Caco-2 (cell line): ENCODE measurements at places on chromosomes 3 and 15.

- H3K4me3 ChIP-seq = no peak overlapping the region
- H3K36me3 ChIP-seq = no peaks in the 10 kb centered on the region
- no peaks in the 10 kb centered on the region; the same call in 1 of the 2 replicates for H3K27me3 ChIP-seq
- no peaks in the 10 kb centered on the region for H3K4me1 ChIP-seq
- no peak for DNase-seq
Measured at GRCh38 chr15:92197746-92198145, 195.9 kb upstream of the ST8SIA2 start.

DNA sequence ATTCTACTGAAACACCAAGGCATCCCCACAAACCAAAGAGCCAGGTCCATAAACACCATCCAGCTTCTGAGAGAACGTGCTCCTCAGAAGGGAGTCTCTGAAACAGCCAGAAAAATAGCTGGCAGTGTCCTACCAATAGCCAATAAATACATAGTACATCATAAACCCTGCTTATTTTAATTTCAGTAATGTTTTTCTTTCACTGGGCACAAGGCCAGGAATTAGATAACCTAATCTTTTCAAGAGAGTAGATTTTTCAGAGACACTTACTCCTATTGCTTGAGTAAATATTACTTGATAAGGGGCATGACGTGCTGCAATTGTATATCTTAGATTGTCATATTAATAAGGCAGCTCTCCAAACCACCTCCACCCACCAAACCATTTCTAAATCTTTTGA lies 22.7 kb downstream of the GADL1 start:
- no peak for DNase-seq
- H3K4me3 ChIP-seq = no peak overlapping the region
- H3K27ac ChIP-seq = no peak overlapping the region
- H3K4me1 ChIP-seq = no peaks in the 10 kb centered on the region
- H3K27me3 ChIP-seq = no peaks in the 10 kb centered on the region

GRCh38 chr15:90173372-90173771 lies 27.8 kb upstream of the SEMA4B start:
- no peak for DNase-seq
- no peak overlapping the region for H3K27ac ChIP-seq
- no peak overlapping the region for H3K4me3 ChIP-seq
- no peaks in the 10 kb centered on the region for H3K4me1 ChIP-seq

DNA sequence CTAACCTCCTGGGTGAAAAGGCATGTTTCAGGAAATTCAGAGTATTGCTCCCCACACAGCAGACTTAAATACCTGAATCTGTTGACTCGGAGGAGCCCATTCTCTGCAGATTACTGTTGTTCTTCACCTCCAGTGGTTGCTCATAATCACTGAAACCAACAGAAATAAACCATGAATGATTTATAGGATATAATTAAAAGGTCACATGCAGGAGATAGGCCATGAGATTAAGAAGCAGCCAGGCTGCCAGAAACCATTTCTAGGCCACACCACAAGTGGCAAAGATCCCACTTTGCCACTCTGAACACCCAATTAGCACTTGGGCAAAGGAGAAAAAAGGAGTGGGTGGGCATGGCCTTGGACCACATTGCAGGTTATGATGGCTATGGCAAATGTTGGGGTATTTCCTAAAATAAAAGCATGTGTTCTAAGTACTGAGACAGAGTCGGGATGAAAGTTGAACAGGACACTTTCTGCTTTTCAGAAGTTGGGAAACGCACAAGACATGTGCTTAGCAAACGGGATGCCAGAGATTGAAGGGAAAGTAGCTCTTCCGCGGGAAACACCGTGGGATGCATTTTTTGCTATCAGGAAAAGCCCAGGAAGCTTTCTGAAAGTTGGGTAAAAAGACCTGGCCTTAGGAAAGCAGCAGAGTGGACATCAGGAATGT lies 1.5 kb downstream of the CDC25A start:
- no peaks in the 10 kb centered on the region; the same call in none of the 2 replicates for H3K36me3 ChIP-seq
- H3K27ac ChIP-seq = peak overlapping the region; percentile 90
- H3K4me3 ChIP-seq = peak overlapping the region; percentile 95
- H3K4me1 ChIP-seq = peaks cover 9% of the 10 kb centered on the region; the same call in 1 of the 2 replicates
- no peaks in the 10 kb centered on the region for H3K27me3 ChIP-seq

- H3K27me3 ChIP-seq = no peaks in the 10 kb centered on the region
- no peak overlapping the region for H3K27ac ChIP-seq
- H3K36me3 ChIP-seq = peaks cover 4% of the 10 kb centered on the region
- H3K4me1 ChIP-seq = no peaks in the 10 kb centered on the region
- DNase-seq = no peak
Measured at GRCh38 chr3:13323822-13324221, 96.3 kb downstream of the NUP210 start.

DNA sequence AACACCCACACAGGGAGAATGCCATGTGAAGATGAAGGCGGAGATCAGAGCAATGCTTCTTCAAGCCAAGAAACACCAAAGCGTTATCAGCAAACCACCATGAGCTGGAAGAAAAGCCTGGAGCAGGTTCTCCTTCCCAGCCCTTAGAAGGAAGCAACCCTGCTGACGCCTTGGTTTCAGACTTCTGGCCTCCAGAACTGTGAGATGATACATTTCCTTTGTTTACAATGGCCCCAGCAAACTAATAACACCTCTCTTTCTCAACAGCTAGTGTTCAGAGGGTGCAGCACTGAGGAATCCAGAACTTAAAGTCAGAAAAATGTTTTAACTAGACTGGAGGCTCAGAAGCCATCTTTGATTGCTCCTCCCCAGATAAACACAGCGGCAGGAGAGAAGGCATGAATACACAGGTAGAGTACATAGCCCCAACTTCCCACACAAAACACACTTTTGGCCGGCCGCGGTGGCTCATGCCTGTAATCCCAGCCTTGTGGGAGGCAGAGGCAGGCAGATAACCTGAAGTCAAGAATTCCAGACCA lies 132.4 kb upstream of the LPP start:
- no peaks in the 10 kb centered on the region; the same call in 1 of the 2 replicates for H3K36me3 ChIP-seq
- no peaks in the 10 kb centered on the region for H3K27me3 ChIP-seq
- peak; percentile 67 for DNase-seq
- H3K4me3 ChIP-seq = no peak overlapping the region

GRCh38 chr15:69623392-69624154 lies 171.0 kb downstream of the RPLP1 start:
- no peaks in the 10 kb centered on the region for H3K4me1 ChIP-seq
- no peak overlapping the region for H3K27ac ChIP-seq
- H3K27me3 ChIP-seq = no peaks in the 10 kb centered on the region
- no peak for DNase-seq
- H3K4me3 ChIP-seq = no peak overlapping the region

DNA sequence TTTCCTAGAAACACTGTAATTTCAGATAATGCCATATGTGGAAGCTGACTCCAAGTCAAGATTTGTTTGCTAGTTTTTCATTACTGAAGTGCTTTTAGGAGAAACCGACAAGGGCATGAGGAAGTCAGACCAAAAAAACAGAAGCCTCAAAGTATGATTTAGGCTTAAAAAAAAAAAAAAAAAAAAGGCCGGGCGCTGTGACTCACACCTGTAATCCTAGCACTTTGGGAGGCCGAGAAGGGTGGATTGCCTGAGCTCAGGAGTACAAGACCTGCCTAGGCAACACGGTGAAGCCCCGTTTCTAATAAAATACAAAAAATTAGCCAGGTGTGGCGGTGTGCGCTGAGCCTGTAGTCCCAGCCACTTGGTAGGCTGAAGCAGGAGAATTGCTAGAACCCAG lies 11.6 kb downstream of the RPL15 start:
- H3K4me1 ChIP-seq = peaks cover 7% of the 10 kb centered on the region
- no peak for DNase-seq
- H3K4me3 ChIP-seq = no peak overlapping the region
- no peaks in the 10 kb centered on the region for H3K27me3 ChIP-seq

GRCh38 chr15:89178307-89178977 lies 42.9 kb downstream of the RLBP1 start:
- no peak for DNase-seq
- no peaks in the 10 kb centered on the region for H3K27me3 ChIP-seq
- H3K4me1 ChIP-seq = no peaks in the 10 kb centered on the region

DNA sequence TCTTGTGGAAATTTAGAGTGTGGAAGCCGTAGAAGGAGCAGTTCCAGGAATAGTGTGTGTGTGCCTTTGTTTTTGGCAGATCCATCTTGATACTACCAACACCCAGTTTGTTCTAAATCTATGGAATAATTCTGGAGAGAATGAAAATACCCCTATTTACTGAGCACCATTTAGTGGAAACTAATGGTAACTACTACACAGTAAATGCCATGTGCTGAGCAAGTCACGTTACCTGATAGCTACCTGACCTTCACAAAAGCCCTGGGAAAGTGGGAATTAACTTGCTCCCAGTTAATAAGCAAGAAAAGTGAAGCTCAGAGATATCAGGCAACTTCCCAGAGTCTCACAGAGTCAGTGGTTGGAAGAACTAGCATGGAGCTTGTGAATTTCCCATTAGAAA lies 137.7 kb downstream of the ARPP21 start:
- no peak overlapping the region for H3K27ac ChIP-seq
- no peak overlapping the region for H3K4me3 ChIP-seq
- no peak for DNase-seq
- peaks cover 5% of the 10 kb centered on the region; the same call in 1 of the 2 replicates for H3K4me1 ChIP-seq
- H3K27me3 ChIP-seq = no peaks in the 10 kb centered on the region

DNA sequence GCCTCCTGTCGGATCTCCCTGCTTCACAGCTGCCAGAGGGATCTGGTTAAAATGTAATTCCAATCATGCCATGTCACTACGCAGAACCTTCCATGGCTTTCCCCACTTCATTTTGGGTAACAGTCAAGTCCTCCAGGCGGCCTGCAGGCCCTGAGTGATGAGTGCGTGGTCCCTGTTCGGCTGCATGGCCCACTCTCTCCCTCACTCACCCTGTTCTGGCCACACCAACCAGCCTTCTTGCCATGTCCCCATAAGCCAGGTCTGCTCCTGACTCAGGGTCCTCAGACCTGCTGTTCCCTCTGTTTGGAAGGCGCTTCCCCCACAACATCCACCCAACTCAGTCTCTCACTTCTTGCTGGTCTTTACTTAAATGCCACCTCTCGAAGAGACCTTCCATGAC lies 41.6 kb upstream of the LINGO1 start:
- H3K4me3 ChIP-seq = no peak overlapping the region
- H3K27ac ChIP-seq = no peak overlapping the region
- H3K4me1 ChIP-seq = no peaks in the 10 kb centered on the region
- no peaks in the 10 kb centered on the region for H3K36me3 ChIP-seq
- no peaks in the 10 kb centered on the region; the same call in 1 of the 2 replicates for H3K27me3 ChIP-seq
- no peak for DNase-seq

GRCh38 chr3:71117572-71118247 lies 465.8 kb downstream of the FOXP1 start:
- DNase-seq = no peak
- peaks cover 46% of the 10 kb centered on the region for H3K4me1 ChIP-seq
- no peak overlapping the region for H3K4me3 ChIP-seq
- peak overlapping the region; percentile 53 for H3K27ac ChIP-seq

- no peak overlapping the region for H3K27ac ChIP-seq
- H3K27me3 ChIP-seq = no peaks in the 10 kb centered on the region
Measured at GRCh38 chr15:58873267-58873666, 60.2 kb downstream of the SLTM start.

- H3K4me3 ChIP-seq = no peak overlapping the region
- no peaks in the 10 kb centered on the region for H3K36me3 ChIP-seq
- no peaks in the 10 kb centered on the region for H3K27me3 ChIP-seq
- peaks cover 63% of the 10 kb centered on the region for H3K4me1 ChIP-seq
- H3K27ac ChIP-seq = peak overlapping the region; percentile 50
Measured at GRCh38 chr3:69255928-69256327, 130.0 kb downstream of the FRMD4B start.

DNA sequence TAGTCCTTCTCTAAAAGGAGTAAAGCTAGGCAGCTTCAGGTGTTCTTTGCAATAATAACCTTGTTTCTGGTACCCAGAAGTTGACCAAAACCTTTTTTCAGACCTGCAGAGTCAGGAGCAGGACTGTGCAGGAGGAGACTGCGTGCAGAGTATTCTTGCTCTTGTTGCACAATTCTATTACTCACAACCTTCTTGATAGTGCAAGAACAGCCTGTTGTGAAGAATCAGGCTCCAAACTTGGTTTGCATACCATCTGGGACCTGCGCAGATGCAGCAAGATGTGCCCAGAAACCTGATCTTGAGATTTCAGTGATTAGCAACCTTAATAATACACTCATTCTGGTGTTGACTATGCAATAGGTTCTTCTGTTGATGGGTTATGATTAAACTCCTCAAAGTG lies 111.9 kb downstream of the ATG7 start:
- H3K4me3 ChIP-seq = no peak overlapping the region
- H3K4me1 ChIP-seq = peaks cover 21% of the 10 kb centered on the region
- no peak overlapping the region for H3K27ac ChIP-seq
- no peaks in the 10 kb centered on the region for H3K27me3 ChIP-seq
- no peaks in the 10 kb centered on the region for H3K36me3 ChIP-seq

DNA sequence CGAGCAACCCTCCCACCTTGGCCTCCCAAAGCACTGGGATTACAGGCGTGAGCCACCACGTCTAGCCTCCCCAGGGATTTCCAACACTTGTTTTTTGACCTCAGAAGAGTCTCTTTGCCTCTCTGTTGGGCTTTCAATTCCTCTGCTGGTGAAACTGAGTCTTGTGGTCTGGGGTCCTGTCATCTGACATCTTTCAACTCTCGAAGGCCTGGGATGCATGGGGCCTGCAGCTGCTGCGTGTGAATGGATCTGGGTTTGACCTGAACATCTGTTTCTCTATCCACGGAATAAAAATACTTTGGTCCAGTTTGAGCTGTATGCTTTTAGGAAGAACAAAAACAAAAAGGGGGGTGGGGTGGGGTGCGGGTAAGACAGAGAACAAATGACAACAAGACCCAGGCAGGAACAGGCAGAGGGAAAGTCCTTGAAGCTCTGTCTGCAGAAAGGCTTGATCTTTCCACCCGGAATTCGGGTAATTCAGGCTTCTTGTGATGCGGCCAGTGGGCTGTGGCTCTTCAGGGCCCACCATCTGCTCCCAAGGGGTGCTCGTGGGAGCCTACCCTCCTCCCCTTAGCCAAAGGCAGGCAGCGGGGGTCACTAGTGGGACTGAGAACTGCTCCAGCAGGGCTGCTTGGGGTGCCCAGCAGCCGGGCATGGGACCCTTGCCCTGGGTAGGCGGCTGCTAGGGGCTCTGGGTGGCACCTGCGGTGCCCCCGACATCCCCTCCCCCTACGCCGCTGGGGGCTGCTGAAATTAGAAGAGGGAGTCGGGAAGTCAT lies 71.5 kb downstream of the SLC12A8 start:
- DNase-seq = no peak
- no peak overlapping the region for H3K4me3 ChIP-seq
- H3K4me1 ChIP-seq = peaks cover 14% of the 10 kb centered on the region
- H3K36me3 ChIP-seq = 0 out of 2 replicates have a peak, but pooled peaks cover 2% of the 10 kb centered on the region
- peak overlapping the region; percentile 11 for H3K27ac ChIP-seq
